ENCODE measurements at places on chromosomes 7 and 10.

DNA sequence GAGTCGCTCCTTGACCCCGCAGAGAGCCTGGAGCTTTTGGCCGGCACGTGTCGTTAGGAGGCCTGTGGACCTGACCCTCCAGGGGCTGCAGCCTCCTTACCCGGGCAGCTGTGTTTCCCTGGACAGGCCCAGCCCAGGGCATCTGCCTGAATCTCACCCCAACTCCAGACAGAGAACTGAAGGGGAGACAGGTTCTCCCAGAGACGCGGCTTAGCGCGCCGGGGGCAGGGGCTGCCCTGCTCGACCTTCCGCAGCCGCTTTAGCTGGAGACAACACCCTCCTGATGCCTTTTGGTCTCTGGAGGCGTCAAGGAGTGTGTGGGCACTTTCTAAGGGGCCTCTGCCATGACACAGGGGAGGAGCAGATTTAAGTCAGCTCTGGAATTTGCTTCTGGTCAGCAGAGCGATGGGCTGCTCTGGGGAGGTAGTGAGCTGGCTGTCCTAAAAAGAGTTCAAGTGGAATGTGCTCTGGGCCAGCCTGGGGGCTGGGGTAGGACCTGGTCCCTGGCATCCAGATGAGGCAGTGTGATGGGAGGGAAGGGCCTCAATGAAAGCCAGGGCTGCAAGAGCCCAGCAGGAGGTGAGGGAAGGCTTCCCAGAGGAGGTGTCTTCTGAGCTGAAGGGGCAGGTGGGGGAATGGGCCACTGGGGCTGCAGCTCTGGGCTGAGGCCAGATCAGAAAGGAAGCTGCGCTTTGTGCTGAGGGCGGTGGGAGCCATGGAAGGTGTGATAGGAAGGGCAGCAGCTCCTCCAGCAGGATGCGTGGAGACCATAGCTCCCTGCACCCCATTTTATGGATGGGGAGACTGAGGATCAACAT is 5.8 kb downstream of the GRIFIN start:
- DNase-seq = no peak

GRCh38 chr7:40468891-40469864 is 334.4 kb downstream of the SUGCT start:
- no peak for DNase-seq

GRCh38 chr7:131722371-131722770 is 165.9 kb upstream of the PODXL start:
- no peak for DNase-seq

DNA sequence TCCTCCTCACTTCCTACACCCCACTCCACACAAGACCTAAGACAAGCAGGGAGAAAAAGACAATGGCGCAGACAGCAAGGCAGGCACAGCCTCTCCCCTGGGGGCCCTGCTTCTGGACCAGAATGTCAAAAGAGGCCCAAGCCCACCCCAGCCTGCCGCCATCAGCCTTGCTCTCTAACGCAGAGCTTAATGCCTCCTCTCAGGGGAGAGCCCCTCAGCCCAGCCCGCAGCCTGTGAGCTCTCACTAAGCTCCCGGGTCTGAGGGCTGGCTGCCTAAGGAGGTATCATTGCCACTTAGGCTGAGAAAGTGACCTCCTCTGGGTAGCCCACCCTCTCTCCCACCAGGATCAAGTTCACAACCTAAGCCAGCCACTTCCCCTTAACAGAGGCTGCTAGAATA is 16.7 kb downstream of the SLIT1 start:
- DNase-seq = no peak

- DNase-seq = peak; percentile 38
Observed at GRCh38 chr10:132397671-132398565, 918 bp downstream of the PWWP2B start.

DNA sequence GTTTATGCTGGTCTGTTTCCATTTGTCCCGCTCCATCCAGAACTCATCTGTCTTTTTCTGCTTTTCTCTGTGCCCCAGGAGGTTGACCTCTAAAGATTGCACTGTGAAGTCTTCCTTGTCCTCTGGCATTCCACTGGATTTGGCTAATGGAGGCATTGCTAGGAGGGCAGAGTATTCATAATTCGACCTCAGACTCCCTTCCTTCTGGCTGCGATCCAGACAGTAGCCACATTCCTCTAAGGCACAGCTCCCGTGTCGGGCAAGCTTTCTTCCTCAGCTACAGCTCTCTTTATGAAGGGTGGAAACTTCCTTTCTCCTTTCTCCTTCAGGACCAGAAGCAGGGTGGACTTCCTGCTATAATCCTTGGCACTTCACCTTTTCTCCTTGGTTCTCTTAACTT is 175.9 kb downstream of the BAMBI start:
- no peak for DNase-seq

GRCh38 chr7:72057796-72058195 is 354.3 kb downstream of the CALN1 start:
- no peak for DNase-seq

DNA sequence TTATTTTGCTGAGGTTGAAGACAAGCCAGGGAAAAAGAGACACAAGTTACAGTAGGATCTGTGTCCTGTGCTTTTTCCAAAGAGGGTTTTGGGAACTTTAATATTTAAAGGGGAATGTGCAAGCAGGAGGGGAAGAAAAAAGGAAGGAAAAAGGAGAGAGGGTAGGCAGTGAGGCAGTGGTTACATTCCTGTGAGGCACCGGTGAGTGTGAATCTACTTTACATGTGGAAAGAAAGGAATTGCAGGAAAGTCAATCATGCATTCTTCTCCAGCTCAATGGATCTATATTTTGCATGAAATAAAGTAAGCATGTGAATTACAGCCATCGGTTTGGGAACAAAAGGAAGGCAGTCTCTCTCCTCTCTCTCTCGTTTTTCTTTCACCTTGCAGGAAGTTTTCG is 12.6 kb upstream of the DYNC2I1 start:
- DNase-seq = no peak

DNA sequence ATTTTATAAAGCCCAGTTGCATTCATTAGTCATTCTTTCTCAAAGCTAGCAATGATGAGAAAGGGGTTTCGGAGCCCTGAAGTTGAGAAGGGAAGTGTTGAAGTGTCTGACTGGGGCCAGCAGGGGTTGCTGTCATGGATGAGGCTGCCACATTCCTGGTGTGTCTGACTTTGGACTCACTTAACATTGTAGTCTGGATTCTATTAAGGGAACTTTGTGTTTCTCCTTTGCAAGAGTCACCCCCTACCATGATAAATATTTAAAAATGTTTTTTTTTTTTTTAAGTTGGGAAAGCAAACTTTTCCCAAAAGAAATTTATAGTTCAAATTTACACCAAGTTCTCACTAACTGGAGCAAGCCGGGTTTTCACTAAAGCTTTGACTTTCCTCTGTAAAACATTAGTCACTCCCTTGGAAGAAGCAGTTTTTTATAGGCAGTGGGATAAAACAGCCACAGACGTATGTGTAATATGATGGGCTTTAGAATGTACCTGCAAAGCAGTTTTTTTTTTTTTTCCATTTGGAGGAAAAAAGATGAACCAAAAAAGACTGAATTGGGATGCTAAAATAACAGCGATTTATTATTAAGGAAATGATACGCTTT is 243.6 kb downstream of the TWIST1 start:
- no peak for DNase-seq

DNA sequence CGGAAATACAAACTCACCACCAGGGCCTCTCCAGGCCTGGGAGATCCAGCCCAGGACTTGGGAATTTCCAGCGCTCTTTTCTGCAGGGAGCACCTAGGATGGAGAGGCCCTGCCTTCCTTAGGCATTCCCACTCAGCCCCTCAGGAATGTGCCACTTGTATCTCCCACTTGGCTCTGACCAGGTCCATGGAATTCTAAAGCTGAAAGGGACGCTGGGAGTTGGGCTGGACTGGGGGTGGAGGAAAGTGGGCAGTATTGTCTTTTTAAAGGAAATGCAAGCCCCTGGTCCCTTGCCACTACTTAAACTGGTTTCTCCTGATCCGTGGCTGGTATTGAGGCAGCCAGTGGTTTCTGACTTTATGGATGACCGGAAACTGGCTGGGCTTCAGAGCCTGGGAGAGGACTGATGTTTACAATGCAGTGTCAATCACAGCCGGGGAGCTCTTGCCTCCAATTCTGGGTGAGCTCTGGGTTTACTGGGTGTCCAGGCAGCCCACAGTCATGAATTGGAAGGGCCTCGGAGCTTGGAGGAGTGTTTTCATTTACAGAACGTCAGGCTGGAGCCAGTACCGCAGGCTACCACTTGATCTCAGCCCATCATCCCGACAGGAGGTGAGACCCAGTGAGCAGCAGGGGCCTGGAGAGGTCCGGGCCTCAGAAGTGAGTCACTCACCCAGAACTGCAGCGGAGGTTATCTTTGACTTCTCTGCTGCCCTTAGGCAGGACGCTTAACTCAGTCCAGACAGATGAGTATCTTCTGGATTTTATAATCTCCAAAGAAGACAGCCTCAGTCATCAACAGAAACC is 27.3 kb downstream of the AGAP3 start:
- DNase-seq = no peak

GRCh38 chr10:9362721-9363120 is 1308.2 kb downstream of the GATA3 start:
- no peak for DNase-seq

- no peak for DNase-seq
Observed at GRCh38 chr10:77090381-77091356, 546.9 kb downstream of the KCNMA1 start.

- DNase-seq = peak; percentile 93
Observed at GRCh38 chr10:91220194-91220953, at the start of gene PCGF5. PCGF5 (plus strand) TSS chr10:91220663; CDS start chr10:91222872, 2,209 bp downstream.

- DNase-seq = no peak
Observed at GRCh38 chr7:70668606-70669358, 463.2 kb upstream of the GALNT17 start.

GRCh38 chr10:72315054-72315453 is 39.7 kb downstream of the DNAJB12 start:
- DNase-seq = no peak

- peak; percentile 15 for DNase-seq
Observed at GRCh38 chr10:930625-931325, 730 bp downstream of the LARP4B start.

- no peak for DNase-seq
Observed at GRCh38 chr7:102080019-102080433, 206.6 kb upstream of the SH2B2 start.

DNA sequence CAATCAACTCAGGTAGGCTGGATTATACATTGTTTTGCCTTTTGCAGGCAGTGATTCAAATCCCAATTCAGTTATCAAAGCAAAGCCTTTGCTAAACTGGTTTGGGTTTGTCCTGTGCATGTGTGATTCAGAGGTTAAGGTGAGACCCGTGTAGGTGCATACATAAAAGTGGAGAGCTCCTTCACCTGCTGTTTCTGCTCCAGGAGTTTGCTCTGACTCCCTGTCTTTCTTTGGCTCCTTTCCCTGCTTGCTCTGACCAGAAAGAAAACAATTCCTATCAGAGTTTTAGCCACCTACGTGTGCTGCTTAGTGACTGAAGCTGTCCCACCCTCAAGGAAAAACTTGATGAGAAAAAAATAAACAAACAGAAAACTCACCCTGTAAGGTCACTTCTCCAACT is 101.1 kb downstream of the TPST1 start:
- DNase-seq = no peak

DNA sequence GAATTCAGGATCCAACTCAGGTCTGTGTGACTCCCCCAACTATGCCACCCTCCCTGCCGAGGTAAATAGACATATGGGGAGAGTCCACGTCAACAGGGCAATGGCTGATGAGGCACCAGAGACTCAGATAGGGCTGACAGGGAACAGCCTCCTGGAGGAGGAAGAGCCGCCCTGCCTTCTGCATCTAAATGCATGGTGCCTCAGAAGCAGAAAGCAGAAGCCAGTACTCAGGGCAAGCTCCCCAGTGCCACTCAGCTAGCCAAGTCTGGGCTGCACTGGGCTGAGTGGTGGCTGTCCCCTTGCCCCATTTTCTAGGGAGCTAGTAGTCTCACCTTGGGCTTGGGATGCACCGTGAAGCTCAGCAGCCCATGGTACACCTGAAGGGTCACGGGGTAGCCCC is 11.0 kb downstream of the RRP12 start:
- DNase-seq = no peak

DNA sequence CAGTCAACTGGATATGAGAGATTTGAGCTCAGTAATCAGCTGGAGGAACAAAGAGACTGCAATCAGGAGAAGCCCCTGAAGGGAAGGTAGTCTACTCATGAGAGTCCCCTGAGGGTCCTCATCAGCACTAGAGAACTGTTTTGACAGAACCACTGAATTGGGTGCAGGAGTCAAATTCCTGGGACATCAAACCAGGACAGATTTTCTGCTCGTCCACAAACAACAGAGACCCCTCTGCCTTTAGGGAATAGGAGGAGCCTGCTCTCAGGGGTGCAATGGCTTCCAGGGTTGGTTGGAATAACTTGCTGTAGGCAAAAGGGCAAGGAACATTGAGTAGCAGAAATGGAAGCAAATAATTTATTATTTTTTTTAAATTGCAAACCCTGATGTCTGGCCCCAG is 21.9 kb upstream of the NEUROD6 start:
- DNase-seq = no peak

DNA sequence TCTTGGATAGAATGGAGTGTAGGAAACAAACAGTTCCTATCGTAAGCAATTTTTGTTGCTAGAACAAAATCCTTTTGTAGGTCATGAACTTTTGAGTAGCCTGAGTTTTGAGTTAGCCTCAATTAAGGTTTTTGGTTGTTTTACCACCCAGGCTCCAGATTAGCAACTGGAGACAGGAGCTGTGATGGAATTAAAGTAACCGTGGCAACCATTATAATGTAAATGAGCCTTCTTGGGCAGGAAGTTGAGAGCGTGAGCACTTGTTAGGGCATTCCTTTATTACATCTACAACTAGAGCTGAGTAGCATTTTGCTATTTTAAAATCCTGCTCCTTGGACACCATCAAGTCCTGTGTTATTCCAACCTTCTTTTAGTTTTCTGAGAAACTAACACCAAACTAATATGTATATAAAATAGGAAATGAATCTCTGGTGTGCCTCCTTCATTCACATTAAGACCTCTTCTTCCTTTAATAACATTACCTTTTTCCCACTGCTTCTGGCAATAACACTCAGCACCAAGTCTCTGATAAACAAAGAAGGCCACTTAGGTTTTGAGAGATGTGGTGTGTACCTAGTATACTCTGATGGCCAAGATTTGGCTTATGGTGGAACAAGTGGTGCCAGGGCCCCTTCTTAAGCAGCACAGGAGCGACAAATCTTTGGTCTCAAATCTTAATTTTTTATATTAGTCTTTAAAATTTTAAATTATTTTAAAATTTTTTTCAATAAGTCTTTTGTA is 34.0 kb downstream of the AHCYL2 start:
- DNase-seq = no peak

- no peak for DNase-seq
Observed at GRCh38 chr10:124469956-124470484, 8.4 kb downstream of the LHPP start.

DNA sequence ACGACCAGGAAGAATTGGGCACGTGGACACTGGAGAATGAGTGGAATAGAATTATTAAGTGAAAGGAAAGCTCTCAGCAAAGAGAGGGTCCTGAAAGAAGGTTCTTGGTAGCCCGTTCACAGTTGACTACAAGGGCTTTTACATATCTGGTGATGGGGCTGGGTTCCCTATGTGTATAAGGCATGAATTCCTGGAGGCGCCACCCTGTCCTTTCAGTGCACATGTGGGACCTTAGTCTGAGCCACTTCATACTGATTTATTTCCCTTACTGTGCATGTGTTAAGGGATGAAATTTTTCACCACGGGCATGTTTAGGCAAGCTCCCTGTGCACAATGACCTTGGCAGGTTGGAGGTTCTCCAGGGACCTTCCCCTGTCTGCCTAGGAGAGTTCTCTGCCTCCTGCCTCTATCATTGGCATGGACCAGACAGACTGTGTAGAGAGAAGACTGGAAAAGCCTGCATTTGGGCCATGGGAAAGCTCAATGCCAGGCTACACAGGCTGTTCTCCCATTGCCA is 145.9 kb upstream of the ITGB1 start:
- no peak for DNase-seq

Data from activated T-cell treated with anti-CD3 and anti-CD28 coated beads for 48 hours (primary cell).